ENCODE measurements at places on chromosomes 5 and 9.

GRCh38 chr9:129398101-129398960 lies 220.3 kb upstream of the IER5L start:
- DNase-seq: no peak

GRCh38 chr9:95325221-95325620 lies 7.7 kb upstream of the FANCC start:
- DNase-seq: no peak

- DNase-seq: no peak
Observed at GRCh38 chr5:160800375-160801275, 51.4 kb downstream of the ATP10B start.

- no peak for DNase-seq
Observed at GRCh38 chr9:99336005-99336404, 113.9 kb downstream of the SEC61B start.

- peak; percentile 40 for DNase-seq
Observed at GRCh38 chr9:133048595-133048994, 13.2 kb upstream of the CEL start.

DNA sequence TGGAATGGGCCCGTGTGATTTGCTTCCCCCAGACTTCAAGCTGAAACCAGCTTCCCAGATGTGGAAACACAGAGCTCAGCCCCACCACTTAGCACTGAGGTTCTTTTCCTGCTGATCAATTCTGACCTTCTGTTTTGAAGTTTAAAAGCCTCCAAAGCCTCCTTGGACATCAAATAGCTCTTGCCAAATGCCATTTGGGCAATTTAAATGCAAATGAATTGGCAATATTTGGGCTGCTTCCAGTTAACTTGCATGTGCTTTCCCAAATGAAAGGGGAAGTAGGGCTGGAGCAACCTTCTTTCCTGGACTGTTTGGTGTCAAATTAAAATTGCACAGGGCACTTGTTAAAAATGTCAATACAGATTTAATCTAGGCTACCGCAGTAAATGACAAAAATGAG lies 710.5 kb downstream of the TLR4 start:
- no peak for DNase-seq

DNA sequence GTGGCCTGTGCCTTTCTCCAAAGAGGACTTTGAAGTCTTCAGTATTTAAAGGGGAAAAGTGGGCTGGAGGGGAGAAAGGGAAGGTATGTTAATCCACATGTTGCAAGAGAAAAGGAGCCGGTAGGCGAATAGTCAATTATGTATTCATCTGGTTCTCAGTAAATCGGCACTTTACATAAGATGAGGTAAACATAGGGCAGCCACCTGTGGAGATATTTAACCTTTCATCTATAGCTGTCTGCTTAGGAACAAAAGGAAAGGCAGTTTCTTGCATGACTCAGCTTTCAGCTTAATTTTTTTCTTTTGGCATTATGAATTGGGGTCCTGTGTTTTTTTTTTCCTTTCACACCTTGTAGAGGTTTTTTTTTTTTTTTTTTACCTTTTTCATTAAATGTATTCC lies 42.2 kb downstream of the FGD3 start:
- DNase-seq: no peak

DNA sequence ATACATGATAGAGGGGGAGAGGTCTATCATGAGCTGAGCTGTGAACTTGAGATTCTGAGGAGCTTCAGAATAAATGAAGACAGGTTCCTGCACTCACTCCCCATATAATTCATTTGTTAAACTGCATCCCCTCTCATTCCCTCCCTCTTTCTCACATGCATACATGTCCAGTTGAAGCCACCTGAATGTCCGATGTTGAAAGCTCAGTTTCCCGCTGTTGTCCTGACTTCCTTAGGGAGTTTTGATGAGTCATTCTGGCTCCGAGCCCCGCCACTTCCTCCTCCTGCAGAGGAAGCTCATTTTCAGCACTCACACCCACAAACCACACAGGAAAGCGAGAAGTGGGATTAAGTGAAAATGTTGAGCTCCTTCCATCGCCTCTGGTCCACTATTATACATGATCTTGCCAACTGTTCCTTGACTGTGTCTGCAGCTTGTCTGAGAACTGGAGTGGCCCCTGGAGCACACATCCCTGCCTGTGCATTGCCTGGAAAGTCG lies 121.2 kb downstream of the CEMIP2 start:
- DNase-seq: peak; percentile 32

DNA sequence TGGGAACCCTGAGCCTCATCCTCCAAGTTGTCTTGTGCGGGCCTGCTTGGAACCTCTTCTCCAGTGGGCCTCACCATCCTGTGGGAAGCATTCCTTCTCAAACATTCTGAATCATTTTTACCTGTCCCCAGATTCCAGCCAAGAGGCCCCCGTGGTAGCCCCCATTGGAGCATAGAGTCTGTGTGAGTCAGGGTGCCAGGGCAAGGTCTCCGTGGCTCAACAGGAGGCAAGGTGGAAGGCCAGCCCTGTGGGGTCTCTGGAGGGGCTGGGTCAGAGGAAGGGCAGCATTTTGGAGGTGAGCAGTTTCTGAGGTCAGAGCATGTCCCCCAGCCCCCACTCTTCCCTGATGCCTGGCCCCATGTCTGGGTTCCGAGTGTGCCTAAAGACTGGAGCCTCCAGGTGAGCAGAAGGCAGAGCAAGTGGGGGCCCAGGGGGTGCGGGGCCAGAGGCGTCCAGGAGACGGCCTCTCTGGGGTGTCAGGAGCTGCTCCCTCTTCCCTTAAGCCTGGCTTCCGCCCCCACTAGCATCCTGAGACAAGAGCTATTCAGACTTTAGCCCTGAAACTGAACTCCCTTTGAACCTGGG lies 2.1 kb downstream of the CACNA1B start:
- no peak for DNase-seq

DNA sequence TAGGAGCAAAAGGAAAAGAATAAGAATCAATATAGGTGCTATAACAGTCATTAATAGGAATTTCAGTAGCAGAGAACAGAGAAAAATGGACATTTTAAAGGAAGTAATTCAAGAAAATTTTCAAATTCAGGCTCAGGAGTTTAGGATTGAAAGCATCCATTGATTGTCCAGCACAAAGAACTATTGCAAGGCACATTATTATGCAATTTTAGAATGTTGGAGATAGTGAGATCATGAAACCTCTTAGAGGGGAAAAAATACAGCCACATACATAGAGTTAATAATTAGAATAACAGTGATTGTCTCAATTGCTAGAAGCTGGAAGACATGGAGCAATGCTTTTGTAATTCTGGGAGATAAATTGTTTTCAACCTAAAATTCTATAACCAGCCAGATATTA lies 31.5 kb downstream of the CNTLN start:
- no peak for DNase-seq

- no peak for DNase-seq
Observed at GRCh38 chr9:78112004-78112403, 80.4 kb upstream of the GNAQ start.

DNA sequence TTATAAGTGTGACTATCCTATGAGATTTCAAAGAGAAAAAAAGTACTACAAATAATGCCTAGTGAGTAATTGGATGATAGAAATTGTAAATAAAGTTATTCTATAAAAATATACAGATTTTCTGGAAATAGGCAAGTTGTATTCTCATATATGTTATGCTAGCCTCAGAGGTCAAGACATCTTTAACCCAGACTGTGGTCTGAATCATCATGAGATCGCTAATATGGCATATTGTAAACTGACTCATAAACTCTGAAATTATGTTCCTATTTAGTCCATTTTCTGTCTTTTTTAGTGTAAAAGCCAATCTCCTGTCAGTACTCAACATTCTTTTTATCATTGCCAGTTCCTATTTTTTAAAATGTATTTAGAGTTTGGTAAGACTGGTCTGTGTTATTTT lies 14.2 kb downstream of the LOX start:
- DNase-seq: no peak

DNA sequence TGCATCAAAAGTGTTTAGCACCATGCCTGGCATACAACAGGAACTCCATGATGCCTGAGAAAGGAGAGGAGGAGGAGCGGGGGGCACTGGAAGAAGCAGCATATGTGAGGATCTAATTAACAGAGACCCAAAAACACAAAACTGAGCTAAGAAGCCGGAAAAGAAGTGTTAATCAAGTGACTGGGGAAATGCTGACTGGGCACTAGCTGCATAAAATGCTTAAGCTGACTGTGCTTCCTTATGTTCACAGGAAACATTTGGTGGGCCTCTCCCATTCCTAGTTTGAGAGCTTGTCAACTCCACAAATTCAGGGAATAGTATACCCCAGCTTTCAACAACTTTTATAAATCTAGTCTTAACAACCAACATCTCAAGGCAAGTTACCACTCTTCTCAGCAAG lies 26.6 kb downstream of the DEPDC1B start:
- no peak for DNase-seq

DNA sequence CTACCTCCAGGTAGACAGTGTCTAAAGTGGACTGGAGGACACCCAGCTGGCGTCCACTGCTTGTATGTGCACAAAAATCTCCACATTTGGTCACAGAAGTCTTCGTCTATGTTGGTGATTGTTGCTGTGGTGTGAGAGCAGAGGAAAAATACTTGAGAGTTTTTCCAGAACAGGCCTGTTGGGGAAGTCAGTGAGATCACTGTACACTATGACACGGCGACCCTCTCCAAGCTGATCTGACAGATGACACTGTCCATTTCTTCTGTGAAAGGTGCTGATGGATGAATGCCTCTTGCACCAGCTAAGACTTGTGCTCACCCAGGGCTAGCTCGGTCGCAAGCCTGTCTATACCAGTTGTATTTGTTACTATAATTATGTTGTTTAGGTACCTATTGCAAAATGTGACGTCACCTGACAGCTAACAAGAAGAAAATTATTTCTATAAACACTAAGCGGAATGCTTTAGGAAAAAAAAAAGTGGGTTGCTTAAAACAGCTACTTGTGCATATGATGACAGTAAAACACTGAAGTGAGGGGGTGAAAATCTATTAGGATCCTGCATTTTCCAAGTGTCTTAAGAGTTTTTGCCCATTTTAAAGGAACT lies 142.3 kb downstream of the ROR2 start:
- no peak for DNase-seq

GRCh38 chr5:5756762-5757161 lies 334.3 kb downstream of the ICE1 start:
- no peak for DNase-seq

DNA sequence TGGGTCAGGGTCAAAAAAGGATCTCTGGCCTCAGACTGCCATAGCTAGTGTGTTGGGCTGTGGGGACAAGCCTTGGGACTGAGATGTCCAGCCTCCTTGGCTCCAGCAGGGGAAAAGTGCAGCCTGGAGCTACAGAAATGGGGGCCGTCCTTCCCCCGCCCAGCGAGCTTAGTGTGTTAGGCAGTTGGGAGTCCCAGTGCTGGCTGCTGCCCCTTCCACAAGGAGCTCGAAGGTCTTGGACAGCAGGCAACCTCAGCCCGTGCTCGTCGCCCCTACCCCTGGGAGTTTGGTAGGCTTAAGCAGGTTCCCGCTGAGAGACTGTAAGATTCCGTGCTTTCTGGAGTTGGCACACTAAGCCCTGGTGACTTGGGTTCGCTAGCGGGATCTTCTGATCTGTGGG lies 293.0 kb upstream of the CDH12 start:
- DNase-seq: no peak

DNA sequence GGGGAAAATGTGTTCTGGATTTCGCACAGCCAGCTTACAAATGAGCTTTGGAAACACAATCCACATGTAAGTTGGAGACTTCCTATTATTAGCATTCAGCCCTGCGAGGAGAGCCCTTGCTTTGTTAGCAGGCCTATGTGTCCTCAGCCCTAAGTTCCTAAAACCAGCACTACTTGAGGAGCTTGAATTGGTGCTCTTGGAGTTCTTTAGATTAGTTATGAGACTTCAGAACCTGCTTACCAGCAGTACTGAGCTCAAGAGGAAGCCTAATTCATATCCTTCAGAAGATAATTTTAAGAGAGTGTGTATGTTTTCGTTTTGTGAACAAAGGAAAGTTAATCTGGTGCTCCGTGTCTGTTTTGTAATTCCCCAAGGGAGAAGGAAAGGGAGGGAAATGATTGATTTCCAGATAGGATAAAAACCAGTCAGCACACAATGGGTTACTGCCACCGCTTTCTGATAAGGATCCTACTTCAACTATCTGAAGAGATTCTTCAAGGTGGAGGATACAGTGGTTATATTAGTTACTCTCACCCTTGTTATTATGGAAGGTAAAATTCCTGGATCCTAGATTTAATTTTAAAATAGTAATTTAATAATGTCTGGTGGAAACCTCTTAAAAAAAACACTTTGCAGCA lies 35.2 kb downstream of the PIK3R1 start:
- no peak for DNase-seq

DNA sequence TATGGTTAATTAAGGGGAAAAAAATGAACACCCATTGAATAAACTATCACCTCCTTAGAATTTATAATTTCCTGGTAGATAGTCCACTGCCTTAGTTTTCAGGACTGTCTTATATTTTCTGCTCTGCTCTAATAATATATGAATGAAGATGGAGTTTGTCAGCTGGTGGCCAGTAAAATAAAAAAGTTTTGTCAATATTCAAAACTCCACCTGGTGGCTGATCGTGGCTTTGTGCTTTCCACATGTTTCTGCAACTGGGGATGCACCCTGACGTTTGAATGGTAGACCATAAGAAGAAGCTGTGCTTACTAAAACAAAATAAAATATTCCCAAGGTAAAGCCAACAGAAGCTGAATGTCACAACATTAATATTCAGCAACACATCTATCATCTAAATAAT lies 286.6 kb upstream of the IZUMO3 start:
- DNase-seq: no peak

GRCh38 chr5:113212244-113212920 lies 222.4 kb downstream of the TSSK1B start:
- no peak for DNase-seq

DNA sequence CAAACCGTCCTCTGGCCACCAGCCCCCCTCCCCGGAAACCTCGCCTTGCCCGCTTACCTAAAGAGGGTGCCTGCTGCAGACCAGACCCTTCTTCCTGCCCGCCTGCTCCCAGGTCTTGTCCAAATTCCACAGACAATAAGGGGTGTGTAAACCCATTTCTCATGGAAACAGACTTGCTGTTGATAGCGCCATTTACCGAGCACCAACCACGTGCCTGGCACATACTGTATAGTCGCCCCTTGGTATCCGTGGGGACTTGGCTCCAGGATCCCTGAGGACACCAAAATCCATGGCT lies 25.1 kb downstream of the CDHR2 start:
- DNase-seq: no peak

DNA sequence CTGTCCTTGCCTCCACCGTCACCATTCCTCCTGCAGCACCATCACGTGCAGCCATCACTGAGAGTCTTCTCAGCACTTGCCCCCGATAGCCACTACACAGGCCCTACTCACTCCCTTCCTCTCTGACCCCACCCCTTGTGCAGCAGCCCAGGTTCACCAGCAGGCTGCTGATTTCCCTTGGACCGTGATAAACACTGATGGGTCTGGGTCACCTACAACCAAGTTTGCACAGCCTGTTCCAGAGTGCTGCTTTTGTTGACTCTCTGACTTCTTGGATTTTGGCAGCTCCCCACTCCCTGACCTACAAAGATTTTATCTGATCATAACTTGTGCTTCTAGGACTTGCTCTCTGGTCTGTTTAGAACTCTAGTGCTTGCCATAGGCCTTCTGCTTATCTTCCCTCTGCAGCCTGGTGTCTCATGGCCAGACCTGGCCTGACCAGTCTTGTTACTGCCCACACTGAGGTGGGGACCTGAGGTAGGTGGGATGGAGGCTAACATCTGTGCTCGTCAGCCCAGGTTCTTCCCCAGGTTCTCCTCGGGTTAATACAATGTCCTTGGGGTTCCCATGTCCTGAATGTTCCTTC lies 109.3 kb downstream of the TARS1 start:
- DNase-seq: no peak

- DNase-seq: no peak
Observed at GRCh38 chr5:156824800-156825199, 25.3 kb upstream of the PPP1R2B start.
